ENCODE measurements at places on chromosomes 6 and 20. TPM values are rescaled to one million over a fixed set of nuclear protein-coding genes. Genes with fewer than 3 reads are reported as not detected.

CRIP3 gene
- 0.82 TPM for total RNA-seq

SLC23A2 gene
- 21.4 TPM for total RNA-seq

ECT2L gene
- not detected for total RNA-seq

RBBP8NL gene
- total RNA-seq: not detected

CEP162 gene
- total RNA-seq: 3.5 TPM

EYS gene
- not detected for total RNA-seq

ULBP3 gene
- 1.1 TPM for total RNA-seq

SYTL3 gene
- total RNA-seq: 267 TPM

OLIG3 gene
- total RNA-seq: 0.35 TPM

VSX1 gene
- total RNA-seq: not detected

DEFB123 gene
- not detected for total RNA-seq

FAM162B gene
- not detected for total RNA-seq

AURKA gene
- 142 TPM for total RNA-seq

HEY2 gene
- total RNA-seq: 0.12 TPM

TMEM244 gene
- total RNA-seq: not detected

FOXC1 gene
- total RNA-seq: 0.17 TPM

LST1 gene
- total RNA-seq: 24.6 TPM

SNAP91 gene
- total RNA-seq: not detected

SLC35B2 gene
- 13.9 TPM for total RNA-seq

GGTLC1 gene
- not detected for total RNA-seq

RHAG gene
- total RNA-seq: not detected

HLA-DPB1 gene
- total RNA-seq: 12.5 TPM

ANKRD66 gene
- total RNA-seq: not detected

PHACTR1 gene
- total RNA-seq: 0.05 TPM

SLC22A7 gene
- not detected for total RNA-seq

APMAP gene
- total RNA-seq: 70.2 TPM

PARD6B gene
- total RNA-seq: 5.0 TPM

TGM3 gene
- total RNA-seq: not detected

NTSR1 gene
- total RNA-seq: not detected

CNR1 gene
- total RNA-seq: 0.19 TPM

ULBP2 gene
- total RNA-seq: 1.5 TPM

OR2B6 gene
- 0.35 TPM for total RNA-seq

HMGN4 gene
- 84.7 TPM for total RNA-seq

OOEP gene
- 0.77 TPM for total RNA-seq

IPCEF1 gene
- total RNA-seq: 20.4 TPM

CCN5 gene
- not detected for total RNA-seq

CD93 gene
- total RNA-seq: 2.0 TPM

CAP2 gene
- total RNA-seq: not detected

PRSS16 gene
- 5.3 TPM for total RNA-seq

E2F1 gene
- 81.5 TPM for total RNA-seq

CTAGE9 gene
- total RNA-seq: not detected

CALHM4 gene
- total RNA-seq: not detected

MCHR2 gene
- not detected for total RNA-seq

SLC22A23 gene
- 1.5 TPM for total RNA-seq

PRDM13 gene
- total RNA-seq: not detected

PGC gene
- not detected for total RNA-seq

HLA-DMB gene
- 3.6 TPM for total RNA-seq

FAM83C gene
- not detected for total RNA-seq

PGBD1 gene
- total RNA-seq: 4.7 TPM

NFKBIE gene
- 19.8 TPM for total RNA-seq

CLVS2 gene
- not detected for total RNA-seq
